ENCODE measurements at places on chromosomes 4 and X.

GRCh38 chrX:152918707-152919106 lies 20.8 kb downstream of the ZNF185 start:
- no peak for DNase-seq

- DNase-seq = no peak
These were observed 50.2 kb upstream of the MAP9 start for GRCh38 chr4:155426953-155427352.

DNA sequence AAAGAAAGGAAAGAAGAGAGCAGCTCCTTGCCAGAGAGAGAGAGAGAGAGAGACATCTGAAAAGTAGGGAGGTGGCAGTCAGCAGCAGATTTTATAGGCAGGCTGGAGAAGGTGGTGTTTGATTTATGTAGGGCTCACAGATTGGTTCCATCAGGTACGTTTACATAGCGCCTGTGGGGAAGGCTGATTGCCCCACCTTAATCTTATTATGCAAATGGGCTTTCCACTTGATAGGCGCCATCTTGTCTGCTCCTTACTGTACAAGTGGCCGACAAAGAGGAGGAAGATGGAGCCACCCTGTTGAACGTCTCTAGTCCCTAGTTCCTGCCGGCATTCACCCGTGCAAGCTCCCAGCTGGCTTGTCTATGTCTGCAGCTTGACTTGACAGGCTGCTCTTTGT lies 49.1 kb upstream of the DHRSX start:
- no peak for DNase-seq

- no peak for DNase-seq
These were observed 6.4 kb upstream of the FGG start for GRCh38 chr4:154618708-154619315.

DNA sequence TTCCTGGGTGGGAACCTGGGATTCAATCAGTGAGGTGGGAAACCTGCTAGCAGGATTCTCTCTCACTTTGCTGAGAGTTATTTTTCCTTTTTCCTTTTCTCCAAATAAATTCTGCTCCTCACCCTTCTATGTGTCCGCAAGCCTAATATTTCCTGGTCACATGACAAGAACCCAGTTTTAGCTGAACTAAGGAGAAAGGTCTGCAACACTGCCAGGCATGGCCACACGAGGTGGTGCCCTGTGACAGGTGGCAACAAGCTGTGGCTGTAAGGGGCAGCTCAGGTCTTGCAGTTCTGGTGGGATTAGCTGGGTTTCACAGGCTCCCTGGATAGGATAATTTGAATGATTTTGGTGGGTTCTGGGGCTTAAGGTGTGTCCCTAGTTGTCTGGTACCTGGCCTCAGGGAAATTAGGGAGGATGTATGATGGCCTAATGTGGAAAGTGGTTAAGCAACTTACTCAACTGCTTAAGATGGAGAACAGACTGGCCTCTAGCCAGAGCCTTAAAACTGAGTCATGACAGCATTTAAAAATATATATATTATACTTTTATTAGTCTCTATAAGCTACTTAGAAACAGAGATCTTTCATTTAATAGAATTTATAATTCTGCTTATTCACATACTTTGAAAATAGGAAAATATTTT lies 215.0 kb downstream of the IL15 start:
- DNase-seq = no peak

GRCh38 chr4:169744601-169745000 lies 13.1 kb downstream of the HPF1 start:
- no peak for DNase-seq

- no peak for DNase-seq
These were observed 97.3 kb upstream of the DDIT4L start for GRCh38 chr4:100287534-100287933.

DNA sequence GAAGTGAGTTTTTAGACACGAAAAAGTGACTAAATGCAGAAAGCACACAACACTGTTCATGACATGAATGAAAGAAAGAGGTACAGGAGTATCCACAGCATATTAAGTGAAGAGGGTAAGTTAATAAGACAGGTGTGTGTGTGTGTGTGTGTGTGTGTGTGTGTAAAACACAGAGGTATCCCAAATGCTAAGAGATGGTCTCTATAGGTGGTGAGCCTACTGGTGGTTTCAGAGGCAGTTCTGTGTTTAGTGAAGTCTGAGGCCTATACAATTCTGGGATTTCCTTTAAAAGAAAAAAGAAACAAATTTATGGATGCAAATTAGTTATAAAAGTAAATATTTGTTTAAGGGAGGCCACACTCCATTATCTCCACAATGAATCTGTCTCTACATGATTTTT lies 17.4 kb upstream of the TNIP3 start:
- DNase-seq = no peak

DNA sequence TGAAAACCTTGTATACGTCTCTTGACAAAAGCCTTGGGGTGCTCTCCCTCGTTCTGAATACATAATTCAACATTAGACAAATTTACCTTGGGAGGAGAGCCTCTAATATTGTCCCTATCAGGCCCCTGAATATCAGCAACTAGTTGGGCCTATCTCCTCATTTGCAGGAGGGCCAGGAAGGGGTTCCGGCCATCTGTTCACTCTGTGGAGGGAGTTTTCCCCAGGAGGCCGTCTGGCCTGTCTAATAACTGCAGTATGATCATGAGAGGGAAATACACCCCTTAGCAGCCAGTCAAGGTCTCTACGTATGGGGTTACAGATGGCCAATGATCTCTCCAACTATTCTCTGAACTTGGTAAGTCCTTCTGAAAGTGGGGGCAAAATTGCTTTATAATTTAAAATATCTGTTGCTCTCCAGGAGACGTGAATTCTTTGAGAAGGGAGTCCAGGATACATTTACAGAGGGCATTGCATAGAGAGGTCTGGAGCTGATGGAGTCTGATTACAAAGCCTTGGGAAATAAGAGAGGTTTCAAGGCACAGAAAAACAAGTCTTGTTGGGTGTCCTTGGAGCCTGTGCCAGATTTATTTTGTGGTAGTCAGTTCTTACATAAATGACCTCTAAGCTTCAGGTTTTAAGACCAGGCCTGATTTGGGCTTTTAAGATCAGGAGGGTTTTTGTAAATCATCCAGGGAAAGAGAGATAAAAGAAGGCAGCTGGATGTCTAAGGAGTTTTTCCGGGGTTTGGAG lies 48.2 kb upstream of the UXT start:
- no peak for DNase-seq

- no peak for DNase-seq
These were observed 194.8 kb downstream of the SOWAHB start for GRCh38 chr4:76703123-76703490.

- no peak for DNase-seq
These were observed 24.8 kb downstream of the L1CAM start for GRCh38 chrX:153861151-153861550.

GRCh38 chrX:11461201-11462001 lies 168.2 kb downstream of the AMELX start:
- no peak for DNase-seq

DNA sequence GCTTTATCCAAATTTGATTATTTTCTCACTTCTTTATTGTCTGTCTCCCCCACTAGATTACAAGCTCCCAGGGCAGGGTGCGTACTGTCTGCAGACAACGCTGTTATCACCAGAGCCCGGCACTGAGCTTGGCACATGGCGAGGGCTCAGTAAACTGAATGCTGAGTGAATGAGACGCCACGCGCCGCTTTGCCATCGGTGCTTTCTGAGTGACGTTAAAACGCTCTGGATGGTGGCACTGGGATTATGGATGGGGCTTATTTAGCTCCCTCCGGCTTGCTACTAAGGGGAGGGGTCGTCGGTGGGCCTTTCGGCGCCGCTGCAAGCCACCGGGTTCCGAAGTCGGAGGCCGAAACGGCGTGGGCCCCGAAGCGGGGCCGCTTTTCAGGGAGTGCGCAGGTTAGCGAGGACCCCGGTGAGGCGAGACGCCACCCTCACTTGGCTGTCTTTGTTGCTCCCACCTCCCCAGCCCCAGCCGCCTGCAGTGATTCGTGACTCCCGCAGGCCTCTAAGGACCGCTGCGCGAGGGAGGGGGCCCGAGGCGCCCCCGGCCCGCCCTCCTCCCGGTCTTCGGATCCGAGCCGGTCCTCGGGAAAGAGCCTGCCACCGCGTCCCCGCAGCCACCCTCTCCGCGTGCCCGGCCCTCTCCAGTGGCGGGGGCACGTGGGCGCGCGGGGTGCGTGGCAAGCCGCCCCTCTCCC lies 569 bp upstream of the FHL1 start:
- no peak for DNase-seq

- no peak for DNase-seq
These were observed 282.0 kb downstream of the GALNTL6 start for GRCh38 chr4:172095161-172095560.

- no peak for DNase-seq
These were observed 208.3 kb downstream of the PALLD start for GRCh38 chr4:168705121-168705520.

DNA sequence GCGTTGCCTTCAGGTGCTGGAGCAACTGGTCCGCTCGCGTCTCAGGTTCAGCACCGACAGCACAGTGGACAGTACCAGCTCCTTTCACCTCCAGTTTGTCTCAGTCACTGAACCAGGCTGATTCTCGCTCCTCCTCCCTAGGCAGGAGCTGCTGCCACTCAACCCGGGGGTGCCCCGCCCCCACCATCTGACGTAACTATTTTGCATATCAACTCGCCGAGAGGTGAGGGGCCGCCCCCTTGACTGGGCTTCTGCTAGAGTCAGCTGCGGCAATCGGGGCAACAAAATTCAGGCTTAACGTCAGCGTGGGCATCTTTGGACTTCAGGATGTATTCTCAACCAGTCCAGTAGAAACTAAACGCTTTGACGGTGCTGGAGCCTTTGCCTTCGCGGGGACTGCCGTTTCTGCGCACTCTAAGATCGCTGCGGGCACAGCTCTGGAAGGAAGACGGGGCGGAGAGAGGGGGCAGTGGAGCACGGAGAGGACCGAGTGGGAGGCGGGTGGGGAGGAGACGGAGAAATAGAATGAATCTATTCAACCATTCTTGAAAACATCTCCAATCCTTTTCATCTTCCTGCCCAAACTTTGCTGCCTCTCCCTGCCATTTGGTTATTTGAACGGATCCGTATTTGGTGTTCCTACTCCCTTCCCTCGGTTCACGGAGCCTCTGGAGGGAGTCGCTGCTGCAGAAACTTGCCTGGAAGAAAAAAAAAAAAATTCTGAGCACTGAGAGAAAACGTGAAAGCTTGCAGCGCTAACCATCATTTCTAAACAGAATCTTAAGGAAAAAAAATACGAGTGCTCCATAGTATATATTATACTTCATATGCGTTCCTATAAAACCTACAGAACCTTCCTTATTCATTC lies at the start of gene FSTL5:
FSTL5 (minus strand) TSS at position 109 of the 868 bp plus-strand sequence. CDS start 52,604 bp downstream, outside the sequence.
- no peak for DNase-seq

GRCh38 chrX:14079891-14080430 lies 50.3 kb upstream of the GEMIN8 start:
- no peak for DNase-seq

- DNase-seq = no peak
These were observed 13.4 kb upstream of the CHIC2 start for GRCh38 chr4:54077812-54078211.

- DNase-seq = no peak
These were observed 184.4 kb downstream of the TENM3 start for GRCh38 chr4:182427554-182427953.

DNA sequence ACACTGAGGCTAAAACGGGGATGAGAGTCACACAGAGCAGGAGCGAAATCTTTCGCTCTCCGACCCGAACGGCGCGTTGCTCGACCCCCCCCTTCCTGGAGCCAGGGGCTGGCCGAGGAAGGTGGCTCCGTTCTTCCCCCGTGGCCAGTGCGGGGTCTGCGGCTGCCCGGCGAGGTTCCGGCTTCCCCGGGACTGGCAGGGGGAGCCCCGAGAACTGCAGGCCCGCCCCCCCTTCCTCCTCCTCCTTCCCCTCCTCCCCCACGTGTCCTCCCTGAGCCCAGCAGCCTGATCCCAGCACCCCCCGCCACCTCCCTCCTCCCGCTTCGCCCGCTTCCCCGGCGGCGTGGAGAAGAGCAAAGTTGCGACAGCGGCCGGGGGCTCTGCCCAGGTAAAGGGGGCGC lies 2.4 kb upstream of the BCORL1 start:
- no peak for DNase-seq

- no peak for DNase-seq
These were observed 10.7 kb upstream of the WDR17 start for GRCh38 chr4:176054942-176055341.

DNA sequence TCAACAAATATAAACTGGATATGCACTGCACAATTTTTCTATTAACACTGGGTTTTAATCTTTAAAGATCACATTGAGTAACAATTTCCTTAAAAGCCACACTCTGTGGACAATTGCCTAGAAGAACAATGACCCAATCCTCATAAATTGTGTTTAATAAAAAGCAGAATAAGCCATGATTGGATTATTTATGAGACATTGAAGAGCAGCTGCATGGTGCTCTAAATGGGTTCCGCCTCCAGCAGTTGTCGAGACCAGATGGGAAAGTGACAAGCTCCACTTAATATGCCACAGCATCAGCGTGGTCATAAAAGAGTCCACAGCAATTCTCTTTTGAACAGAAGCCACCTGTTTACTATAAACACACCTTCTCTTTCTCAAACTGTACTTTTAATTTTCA lies 635.2 kb upstream of the FRG1 start:
- no peak for DNase-seq

DNA sequence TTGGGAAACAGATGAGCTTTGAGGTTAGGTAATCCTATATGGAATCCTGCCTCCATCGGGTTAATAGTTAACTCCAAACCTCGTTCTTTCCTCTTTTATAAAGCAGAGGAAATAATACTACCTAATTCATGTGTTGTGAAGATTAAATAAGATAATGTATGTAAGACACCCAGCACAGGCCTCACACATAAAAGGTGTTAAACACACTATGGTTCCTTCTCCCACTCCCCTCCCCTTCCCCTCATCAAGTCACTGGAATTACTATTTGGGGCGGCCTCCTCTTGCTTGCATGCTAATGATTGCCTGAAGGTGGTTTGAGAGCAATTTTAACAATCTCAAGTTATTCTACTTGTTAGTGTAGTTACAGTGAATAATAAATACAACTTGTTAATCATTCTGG lies 404.4 kb upstream of the RASGEF1B start:
- no peak for DNase-seq

DNA sequence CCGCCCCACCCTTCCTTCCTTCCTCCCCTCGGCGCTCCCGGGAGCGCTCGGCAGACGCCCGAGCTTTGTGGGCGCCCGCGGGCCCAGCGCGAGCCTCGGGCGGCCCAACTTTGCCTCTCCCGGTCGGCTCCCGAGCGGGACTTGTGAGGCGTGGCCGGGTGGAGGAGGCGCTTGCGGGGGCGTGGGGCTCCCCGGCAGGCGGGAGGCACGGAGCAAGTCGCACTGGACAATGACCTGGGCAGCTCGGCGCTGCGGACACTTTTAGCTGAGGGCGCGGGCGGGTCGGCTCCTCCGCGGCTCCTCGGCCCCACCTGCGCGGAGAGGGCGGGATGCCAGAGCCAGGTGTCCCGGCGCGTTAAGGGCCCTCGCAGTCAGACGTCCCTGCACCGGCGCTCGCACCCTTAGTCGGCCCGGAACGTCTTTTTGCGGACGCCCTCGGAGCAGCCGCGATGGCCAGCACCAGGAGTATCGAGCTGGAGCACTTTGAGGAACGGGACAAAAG lies 385 bp downstream of the DCLK2 start:
- DNase-seq = no peak

DNA sequence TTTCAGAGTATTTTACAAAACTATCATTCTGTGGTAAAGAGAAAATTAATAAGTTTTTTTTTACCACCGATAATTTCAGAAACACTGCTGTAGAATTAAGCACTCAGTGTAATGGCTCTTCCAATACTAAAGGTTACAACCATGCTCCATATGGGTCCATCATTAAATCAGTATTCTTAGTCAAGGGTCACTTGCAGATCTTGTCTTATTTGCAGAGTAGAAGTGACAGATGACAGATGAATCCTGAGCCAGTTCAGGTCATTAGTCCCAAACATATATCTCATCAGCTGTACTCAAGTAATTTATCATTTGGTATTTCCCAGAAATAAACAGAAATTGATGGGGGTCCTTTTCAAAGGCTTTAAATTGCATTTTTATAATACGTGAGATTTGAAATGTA lies 182.9 kb downstream of the CFAP47 start:
- DNase-seq = no peak

Data from activated CD8-positive, alpha-beta memory T cell treated with anti-CD3 and anti-CD28 coated beads for 4 hours (primary cell).